ENCODE measurements at places on chromosomes 3 and 15.

- DNase-seq, result no peak
Measured at GRCh38 chr3:135897715-135898114, 67.8 kb upstream of the PPP2R3A start.

DNA sequence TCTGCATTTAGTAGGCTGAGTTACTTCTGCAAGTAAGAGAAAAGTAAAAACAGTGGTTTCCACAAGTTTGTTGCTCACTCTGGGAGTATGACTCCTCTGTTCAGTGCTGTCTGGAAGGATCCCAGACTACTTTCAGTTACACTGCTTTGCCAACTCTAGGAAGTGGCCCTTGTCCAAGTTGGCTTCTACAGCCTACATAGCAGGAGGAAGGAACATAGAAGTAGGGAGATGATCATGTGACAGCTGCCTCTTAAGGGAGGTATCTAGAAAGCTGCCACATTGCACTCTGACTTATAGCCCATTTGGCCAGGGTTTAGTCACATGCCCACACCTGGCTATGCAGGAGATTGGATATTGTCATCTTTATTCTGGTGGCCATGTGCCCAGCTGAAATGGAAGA lies 298.1 kb downstream of the NSUN3 start:
- DNase-seq, result no peak

DNA sequence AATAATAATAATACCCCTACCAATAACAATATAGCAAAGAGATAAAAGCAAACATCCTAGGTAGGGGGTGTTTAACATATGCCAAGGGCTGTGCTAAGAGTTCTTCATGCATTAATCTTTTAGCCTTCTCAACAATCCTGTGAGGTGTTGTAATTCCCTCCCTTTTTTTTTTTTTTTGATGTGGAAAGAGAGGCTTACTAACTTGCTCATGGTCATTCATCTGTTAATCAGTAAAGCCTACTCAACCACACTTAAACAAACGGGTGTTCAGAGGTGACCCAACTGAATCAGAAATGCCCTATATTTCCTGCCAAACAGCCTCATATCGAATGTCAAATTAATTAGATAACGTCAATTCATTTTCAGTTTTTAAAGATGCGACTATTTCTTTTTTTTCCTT lies 232.1 kb downstream of the CTNNB1 start:
- no peak for DNase-seq

DNA sequence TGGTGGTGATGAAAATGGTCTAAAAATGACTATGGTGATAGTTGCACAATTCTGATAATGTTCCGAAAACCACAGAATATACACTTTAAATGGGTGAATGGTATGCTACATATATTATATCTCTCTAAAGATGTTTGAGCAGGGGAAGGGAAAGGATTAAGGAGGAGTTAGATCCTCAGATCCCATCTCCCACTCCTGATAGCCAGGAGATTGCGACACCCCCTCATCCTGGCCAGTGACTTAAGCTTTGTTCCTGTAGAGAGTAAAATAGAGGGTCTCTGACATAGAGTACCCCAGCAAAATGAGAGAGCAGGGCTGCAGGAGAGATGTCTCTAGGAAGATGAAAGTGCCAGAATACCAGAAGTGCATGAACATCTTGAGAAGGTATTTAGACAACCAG lies 984.8 kb downstream of the FHIT start:
- no peak for DNase-seq

- DNase-seq, result no peak
Measured at GRCh38 chr3:143924522-143925285, 46.9 kb upstream of the DIPK2A start.

DNA sequence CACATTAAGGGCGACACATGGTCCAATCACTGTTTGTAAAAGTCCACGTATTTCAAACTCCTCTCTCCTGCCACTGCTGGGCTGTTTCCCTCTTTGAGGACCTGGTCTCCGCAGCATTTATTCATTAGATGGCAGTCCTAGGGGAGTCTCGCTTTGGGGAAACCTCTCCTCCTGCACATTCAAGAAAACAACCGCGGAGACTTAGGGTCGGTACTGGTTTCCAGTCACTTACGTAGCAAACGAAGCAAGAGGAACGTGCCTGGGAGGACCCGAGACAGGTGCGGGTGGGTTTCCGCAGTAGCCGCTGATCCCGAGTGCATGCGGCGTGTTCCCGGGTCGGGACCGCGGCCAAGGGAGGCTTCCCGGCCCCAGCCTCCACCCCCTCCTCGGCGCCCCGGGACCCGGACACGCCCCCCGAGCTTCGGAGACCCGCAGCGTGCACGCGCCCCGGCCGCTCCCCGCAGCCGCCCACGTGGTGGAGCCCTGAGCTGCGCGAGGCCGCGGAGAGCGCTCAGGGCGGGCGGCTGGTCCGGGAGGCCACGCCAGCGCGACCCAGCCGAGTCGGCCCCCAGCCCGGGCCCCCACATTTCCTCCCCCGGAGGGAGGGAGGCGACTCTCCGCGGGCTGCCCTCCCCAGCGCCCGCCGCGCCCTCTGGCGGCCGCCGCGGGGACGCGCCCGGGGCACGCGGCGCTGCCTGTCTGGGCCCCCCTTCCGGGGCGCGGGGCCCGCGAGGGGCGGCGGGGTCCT lies 1.1 kb upstream of the IGF1R start:
- DNase-seq, result peak; percentile 68

DNA sequence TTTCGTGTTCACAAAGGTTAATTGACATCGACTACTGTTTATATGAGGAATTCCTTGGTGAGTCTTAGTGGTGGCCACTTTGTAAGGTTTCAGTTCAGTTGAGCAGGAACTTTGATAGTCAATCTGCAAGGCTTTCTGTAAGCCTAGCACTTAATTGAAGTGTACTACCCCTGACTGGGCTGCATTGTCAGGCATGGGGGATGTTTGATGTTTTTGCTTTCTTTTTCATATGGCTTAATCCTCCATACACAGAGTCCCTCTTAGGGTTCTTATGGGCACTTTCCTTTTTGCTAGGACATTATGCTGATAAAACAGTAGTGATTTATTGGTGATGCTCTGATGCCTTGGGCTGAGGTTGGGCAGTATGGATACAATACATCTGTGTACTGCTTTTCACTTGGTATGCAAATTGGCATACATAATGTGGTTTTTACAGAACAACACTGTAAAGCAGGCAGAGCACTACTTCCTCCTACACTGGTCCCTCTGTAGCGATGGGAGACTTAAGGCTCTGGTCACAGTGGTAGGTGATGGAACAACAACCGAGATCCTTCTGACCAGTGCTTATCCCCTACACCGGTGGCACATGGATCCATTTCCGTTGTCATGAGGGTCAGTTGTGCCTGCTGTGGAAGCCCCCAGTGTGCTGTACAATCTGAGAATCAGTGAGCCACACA lies 261.0 kb downstream of the MFSD1 start:
- no peak for DNase-seq

- no peak for DNase-seq
Measured at GRCh38 chr3:45927881-45928280, 15.4 kb upstream of the CXCR6 start.

DNA sequence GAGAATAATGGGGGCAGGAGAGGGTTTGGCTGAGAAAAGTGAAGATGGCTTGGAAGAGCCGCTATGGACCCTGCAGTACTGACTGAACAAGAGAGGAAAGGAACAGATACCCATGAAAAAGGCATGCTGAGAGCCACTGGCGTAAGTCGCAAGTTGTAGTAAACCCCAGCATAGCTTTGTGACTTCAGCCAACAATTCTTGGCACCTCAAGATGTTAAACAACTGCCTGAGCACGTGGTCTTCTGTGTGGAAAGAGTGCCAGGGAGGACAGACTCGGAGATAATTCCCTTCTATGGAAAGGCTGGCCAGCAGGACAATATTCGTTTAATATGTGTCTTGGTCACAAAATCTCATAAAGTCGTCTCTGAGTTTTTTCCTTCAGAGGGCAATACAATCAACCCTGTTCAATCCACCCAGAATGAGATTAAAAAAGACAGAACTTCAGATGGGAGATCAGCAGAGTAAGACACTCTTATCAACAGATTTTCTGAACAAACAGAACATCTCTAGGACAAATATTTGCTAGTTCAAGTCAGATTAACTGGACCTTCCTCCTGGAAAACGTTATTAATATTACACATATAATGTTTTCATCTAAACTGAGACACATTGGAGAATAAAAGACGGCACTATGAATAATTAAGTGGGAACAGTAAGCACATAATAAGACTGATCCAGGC lies 49.2 kb downstream of the NEK10 start:
- DNase-seq, result no peak

DNA sequence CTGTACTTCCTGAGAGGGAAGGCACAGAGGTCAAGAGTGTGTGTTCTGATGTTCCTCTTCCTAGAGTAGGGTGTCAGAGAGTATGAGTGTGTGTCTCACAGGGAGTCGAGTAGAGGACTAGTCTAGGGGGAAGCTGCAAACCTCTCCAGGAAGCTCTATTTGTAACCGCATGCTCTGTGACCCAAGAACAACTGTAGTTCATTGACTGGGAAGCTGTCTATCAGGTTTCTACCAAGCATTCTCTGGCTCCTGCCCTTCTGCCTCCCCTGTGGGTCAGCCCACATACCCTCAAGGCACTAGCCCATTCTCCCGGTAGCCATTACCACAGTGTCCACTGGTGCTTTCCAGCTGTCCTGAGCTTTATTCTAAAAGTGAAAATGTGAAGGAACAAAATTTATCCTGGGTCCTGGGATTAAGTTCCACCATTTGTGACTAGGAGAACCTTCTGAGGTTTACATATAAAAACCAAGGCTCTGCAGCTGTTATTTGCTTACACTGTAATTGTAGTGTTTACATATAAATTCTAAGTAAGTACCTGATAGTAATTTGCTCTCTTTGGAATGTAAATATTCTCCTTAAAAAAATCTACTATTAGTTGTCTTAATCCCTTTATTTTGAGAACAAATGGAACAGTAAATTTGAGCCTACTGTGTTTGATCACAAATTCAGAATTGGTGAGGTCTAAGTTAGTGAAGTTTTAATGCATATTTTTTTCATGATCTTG lies 40.7 kb downstream of the MYRIP start:
- DNase-seq, result no peak

- no peak for DNase-seq
Measured at GRCh38 chr3:123789160-123789559, 95.0 kb downstream of the MYLK start.

GRCh38 chr15:53193149-53193548 lies 403.0 kb upstream of the ONECUT1 start:
- DNase-seq, result no peak

- DNase-seq, result no peak
Measured at GRCh38 chr15:90642464-90643300, 74.5 kb upstream of the BLM start.

DNA sequence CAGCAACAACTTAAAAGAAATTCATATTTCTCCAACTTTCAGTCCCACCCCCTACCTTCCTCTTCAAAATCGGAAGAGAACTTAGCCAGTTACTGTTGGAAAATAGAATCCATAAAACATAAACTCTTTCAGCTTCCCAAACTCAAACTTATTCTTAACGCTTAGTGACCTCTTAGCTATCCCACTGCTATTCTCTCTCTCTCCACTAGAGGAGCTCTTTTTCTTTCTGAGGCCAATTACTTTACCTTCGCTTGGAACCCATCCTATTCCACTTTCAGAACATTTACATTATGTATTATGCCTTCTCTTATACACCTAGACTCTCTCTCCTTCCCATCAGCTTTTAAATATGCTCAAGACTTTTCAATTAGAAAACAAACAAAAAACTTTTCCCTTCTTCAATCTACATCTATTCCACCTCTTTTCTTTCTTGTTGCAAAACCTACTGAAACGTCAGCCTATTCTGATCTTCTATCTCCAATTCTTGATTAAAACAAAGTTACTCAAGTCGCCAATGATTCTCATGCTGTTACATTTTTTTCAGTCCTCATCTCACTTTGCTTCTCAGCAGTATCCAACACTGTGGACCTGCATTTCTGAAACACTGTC lies 13.4 kb upstream of the GHSR start:
- no peak for DNase-seq

DNA sequence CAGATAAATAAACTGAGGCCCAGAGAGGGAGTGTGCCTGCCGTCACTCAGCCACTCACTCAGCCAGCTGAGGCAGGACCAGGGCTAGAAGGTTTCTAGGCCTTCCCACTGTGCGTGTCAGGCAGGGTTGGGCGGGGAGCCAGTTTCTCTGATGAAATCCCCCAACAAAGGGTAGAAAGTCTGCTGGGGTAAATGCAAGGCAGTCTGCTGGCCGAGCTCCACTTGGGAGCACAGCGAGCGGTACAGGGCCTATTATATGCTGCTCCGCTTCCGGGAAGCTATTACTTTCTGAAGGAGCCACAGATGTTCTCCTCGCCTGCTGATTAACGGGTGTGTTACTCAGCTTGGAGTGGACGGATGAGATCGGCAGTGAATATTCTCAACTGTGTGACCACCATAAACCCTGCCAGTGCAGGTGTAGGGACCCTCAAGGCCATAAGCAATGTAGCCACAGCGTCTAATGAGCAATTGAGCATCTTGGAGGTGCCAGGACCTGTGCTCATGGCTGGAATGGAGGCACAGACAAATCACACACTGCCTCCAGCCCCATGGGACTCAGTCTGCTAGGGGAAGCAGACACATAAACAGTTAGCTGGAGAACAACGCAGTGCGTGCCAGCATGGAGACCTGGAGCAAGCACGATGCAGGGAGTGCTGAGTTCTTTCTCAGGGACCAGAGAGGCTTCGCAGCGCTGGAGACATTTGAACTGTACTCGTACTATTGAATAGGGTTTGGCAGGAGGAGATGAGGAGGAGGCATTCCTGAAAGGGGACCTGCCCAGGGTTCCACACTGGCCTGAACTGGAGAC lies 42.1 kb downstream of the CORO2B start:
- no peak for DNase-seq

GRCh38 chr15:100690795-100691158 lies 88.4 kb downstream of the ASB7 start:
- DNase-seq, result no peak

GRCh38 chr15:84955089-84955848 lies 26.4 kb upstream of the PDE8A start:
- peak; percentile 27 for DNase-seq

DNA sequence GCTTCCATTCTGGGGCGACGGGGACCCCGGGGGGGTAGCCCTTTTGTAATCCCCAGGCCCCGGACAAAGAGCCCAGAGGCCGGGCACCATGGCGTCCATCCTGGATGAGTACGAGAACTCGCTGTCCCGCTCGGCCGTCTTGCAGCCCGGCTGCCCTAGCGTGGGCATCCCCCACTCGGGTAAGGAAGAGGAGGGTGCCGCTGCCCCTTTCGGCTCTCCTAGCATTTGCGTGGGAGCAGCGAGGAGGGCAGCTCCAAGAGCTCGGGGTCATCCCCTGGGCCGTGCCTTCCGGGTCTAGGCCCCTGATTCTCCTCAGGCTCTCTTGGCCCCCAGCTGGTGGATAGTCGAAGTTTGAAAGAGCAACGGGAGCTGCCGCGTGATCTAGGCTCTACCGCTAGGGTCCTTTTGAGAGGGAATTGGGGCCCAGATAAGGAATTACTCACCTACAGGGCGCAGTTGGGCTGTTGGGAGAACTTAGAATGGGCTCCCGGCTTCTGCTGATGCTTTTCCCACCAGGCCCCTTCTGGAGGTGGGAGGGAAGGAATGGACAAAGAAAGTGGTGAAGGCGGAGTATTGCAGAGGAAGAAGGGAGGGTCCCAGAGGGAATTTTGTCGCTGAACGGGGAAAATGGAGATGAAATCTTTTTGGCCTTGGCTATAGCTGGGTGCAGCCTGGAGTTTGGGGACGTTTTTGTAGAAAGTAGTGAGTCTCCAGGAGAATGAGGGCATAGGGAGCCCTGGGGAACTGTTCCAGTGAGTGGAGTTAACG lies 615 bp downstream of the VPS18 start:
- peak; percentile 50 for DNase-seq

- DNase-seq, result no peak
Measured at GRCh38 chr3:11610044-11610671, 33.6 kb downstream of the VGLL4 start.

All from stimulated activated CD4-positive, alpha-beta T cell treated with anti-CD3 and anti-CD28 coated beads, Interleukin-4, amount 100 ng/mL, for 4 hours (primary cell).